ENCODE measurements at places on chromosomes 4 and X.
A peak's percentile ranks its signal among the peaks of the same experiment; 100 is the strongest.

GRCh38 chrX:110394651-110395050 lies 36.0 kb downstream of the RTL9 start:
- no peak for DNase-seq

GRCh38 chrX:115183980-115184379 lies 5.2 kb upstream of the RBMXL3 start:
- no peak for DNase-seq

GRCh38 chr4:17578482-17578891 lies 1.5 kb downstream of the LAP3 start:
- no peak for DNase-seq

DNA sequence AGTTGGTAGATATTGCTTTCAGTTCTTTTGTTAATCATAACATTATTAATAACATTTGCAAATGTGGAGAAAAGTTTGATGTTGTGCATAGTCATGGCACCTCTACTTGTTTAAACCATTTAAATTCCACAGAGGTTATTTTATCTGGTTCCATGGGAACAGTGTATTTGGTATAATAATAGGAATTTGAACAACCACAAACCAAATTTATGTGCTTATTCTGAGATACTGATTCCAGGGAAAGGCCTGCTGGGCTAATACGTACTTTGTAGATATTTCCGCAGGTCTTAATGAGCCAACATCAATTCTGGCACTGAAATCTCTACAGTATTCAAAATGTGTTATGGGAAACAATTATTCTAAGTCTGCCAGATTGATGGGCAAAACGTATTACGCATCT lies 319.0 kb downstream of the DKK2 start:
- no peak for DNase-seq

DNA sequence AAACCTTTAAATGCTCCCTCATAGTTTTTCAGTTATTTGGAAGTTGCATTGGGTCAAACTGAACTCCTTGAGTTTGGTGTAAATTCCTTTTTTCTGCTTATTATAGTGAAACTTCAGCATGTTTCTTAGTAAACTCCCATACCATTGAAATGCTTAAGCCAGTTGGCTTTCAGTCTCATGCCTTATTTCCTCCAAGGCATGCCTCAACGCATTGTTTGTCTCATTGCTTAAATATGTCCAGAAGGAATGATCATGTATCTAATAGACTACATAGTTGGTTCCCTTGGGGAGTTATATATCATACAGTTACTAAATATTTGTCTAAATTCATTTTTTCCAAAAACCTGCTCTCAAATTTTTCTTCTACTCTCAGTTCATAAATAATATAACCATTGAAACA lies 114.0 kb downstream of the STOX2 start:
- no peak for DNase-seq

DNA sequence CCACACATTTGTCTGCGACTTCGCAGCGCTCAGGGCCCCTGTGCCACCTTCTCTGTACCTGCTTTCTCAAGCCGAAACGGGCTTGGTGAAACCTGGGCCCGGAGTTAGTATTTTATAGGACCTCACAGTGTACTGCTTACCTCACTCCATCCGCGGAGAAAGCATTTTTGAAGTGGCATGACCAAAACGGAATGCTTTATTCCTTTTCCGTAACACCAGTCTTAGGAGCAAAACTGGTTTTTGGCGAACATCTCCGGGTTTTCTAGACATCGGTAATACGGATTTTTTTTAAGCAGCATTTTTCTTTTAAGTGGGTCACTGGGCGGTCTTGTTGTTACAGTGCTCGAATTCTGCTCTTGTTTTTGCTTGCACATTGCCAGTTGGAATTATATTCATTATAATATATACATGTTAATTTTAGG lies 3.6 kb downstream of the ZIC3 start:
- no peak for DNase-seq

DNA sequence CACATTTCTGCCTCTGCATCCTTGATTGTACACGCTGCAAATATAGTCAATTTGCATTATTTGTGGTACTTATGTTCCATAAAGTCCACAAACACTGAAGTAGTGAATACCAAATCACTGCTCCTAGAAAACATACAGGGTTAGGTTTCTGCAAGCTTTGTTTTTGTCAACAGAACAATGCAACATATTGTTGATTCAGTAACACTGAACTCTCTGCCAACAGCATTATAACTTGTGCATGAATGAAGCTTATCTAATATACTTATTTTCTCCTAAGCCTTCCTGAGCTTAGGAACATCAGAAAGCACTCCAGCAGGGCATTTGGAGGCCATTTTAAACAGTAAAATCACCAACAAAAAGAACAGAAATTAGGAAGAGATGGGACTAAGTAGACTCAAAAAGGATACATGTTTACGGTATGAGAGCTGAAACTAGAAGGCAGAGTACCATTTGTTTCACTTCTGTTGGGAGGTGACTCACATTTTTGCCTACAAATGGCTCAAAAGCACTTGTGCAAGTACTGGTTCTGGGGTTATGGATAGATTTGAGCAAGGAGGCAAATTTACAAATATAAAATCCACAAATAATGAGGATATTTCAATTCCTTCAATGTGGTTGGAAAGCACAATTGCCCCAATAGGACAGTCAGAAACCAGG lies 14.1 kb downstream of the COX18 start:
- no peak for DNase-seq

- DNase-seq = no peak
These were observed 44.1 kb upstream of the FAT1 start for GRCh38 chr4:186767794-186768193.

DNA sequence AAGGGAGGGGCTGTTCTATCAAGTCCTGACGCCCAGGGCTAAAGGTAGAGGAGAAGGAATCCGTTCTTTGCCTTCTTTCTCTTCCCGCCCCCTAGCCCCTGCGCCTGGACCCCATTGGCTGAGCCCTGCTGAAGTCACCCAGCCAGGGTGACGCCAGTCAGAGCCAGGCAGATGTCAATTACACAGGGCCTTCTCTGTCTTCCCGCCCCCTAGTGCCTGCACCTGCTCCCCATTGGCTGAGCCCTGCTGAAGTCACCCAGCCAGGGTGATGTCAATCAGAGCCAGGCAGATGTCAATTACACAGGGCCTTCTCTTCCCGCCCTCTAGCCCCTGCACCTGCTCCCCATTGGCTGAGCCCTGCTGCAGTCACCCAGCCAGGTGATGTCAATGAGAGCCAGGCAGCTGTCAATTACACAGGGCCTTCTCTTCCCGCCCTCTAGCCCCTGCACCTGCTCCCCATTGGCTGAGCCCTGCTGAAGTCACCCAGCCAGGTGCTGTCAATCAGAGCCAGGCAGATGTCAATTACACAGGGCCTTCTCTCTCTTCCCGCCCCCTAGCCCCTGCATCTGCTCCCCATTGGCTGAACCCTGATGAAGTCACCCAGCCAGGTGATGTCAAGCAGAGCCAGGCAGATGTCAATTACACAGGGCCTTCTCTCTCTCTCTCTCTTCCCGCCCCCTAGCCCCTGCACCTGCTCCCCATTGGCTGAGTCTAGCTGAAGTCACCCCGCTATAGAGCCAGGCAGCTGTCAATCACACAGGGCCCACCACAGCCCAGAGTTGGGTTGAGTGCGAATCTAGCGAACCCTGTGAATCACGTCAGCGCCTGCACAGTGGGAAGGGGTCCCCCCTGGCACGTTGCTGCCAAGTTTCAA lies 46.4 kb downstream of the ASMT start:
- DNase-seq = peak; percentile 78
